Lung (tissue), 17 donors: ENCODE measurements at places on chromosomes 3 and 15. TPM values are rescaled to one million over a fixed set of nuclear protein-coding genes. Genes with fewer than 3 reads are reported as not detected.

TMEM89 gene
- polyA plus RNA-seq: not detected

- no peak for DNase-seq
- H3K27ac ChIP-seq: no peak overlapping the region
- no peak overlapping the region for H3K4me3 ChIP-seq
- H3K4me1 ChIP-seq: no peaks in the 10 kb centered on the region
- peaks cover 16% of the 10 kb centered on the region for H3K36me3 ChIP-seq
These were observed 31.1 kb downstream of the ACKR4 start for GRCh38 chr3:132628157-132628556.

- no peak overlapping the region for H3K27ac ChIP-seq
- DNase-seq: no peak
- H3K4me1 ChIP-seq: no peaks in the 10 kb centered on the region
These were observed 168.0 kb upstream of the NDN start for GRCh38 chr15:23854912-23855659.

GRCh38 chr15:59419170-59419569, 18.8 kb upstream of the FAM81A start:
- peaks cover 2% of the 10 kb centered on the region for H3K4me1 ChIP-seq
- DNase-seq: no peak
- H3K4me3 ChIP-seq: no peak overlapping the region

GRCh38 chr15:72285927-72286516, 13.7 kb upstream of the PARP6 start:
- H3K4me1 ChIP-seq: no peaks in the 10 kb centered on the region
- H3K27me3 ChIP-seq: no peaks in the 10 kb centered on the region
- DNase-seq: peak; percentile 22
- no peak overlapping the region for H3K27ac ChIP-seq
- H3K4me3 ChIP-seq: no peak overlapping the region

DNA sequence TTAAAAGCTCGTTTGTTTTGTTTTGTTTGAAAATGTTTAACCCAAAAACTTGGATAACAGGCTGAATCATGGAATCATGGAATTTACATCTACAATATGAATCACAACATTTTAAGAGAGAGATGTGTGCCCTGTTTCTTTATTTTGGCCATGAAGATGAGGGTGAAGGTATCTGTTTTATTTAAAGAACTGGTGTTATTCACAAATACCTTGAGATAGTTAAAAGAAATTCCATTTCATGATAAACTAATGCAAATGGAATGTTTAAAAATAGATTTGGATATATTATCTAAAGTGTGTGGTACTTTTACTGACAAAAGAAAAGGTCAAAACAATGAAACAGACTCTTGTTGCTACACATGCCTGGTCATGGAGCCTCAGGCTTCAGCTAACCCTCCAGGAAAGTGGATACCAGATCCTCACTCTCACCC, 486.0 kb upstream of the CFAP20DC start:
- H3K27ac ChIP-seq: no peak overlapping the region
- H3K4me3 ChIP-seq: no peak overlapping the region
- no peaks in the 10 kb centered on the region for H3K4me1 ChIP-seq
- H3K36me3 ChIP-seq: no peaks in the 10 kb centered on the region

DNA sequence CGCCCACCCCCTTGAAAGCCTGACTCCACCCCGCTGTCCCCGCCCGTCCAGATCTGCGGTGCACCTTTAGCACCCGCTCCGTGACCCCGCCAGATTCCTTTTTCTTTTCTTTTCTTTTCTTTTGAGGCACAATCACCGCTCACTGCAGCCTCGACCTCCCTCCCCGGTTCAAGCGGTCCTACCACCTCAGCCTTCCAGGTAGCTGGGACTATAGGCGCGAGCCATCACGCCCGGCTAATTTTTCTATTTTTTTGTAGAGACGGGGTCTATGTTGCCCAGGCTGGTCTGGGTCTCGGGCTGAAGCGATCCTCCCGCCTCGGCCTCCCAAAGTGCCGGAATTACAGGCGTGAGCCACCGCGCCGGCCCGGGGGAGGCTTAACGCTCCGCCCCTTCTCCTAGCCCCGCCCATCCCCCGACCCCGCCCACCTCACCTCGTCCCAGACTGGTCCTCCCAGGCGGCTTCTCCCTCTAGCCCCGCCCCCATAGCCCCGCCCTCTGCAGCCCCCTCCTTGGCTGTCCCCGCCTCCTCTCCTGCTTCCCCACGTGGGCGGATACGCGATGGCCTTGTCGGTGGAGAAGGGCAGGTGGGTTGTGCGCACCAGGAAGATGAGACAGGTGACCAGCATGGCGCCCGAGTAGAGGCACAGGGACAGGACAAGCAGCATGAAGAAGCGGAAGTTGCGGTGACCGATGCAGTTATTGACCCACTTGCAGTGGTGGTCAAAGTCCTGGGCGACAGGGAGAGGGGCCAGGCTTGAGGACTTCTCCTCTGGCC, 3.2 kb downstream of the ZDHHC19 start:
- DNase-seq: no peak
- no peak overlapping the region for H3K4me3 ChIP-seq
- H3K27me3 ChIP-seq: no peaks in the 10 kb centered on the region
- H3K27ac ChIP-seq: no peak overlapping the region
- H3K36me3 ChIP-seq: no peaks in the 10 kb centered on the region
- no peaks in the 10 kb centered on the region for H3K4me1 ChIP-seq

DNA sequence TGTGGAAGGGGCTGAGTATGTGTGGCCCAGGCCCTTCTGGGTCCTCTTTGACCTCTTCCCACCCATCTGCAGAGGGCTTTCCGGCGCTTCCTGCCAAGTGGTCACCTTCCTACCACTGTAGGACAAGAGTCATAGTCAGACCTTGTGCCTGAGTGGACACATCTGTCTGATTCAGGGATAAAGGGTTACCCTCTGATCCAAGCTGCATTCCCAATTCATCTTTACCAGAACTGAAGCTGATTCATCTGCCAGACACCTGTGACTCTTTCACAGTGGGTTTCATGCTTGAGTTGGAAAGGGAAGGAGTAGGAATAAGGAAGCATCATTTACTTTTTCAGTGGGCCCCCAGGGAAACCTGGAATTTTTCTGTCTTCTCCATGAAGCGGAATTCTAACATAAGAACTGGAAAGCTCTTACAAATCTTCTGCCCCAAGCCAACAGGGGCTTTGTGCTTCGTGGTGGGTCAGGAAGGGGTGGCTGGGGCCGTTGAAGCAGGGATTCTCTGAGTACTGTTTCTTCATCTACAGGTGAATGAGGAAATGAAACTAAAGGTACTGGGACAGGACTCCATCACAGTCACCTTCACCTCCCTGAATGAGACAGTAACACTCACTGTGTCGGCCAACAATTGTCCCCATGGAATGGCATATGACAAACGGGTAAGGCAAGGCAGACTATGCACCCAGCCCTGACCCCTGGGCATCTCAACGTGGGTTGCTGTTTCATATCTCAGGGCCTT, 46.4 kb downstream of the C3orf20 start:
- H3K4me3 ChIP-seq: no peak overlapping the region
- H3K27me3 ChIP-seq: no peaks in the 10 kb centered on the region
- H3K36me3 ChIP-seq: no peaks in the 10 kb centered on the region
- no peaks in the 10 kb centered on the region for H3K4me1 ChIP-seq

- H3K4me3 ChIP-seq: no peak overlapping the region
- no peaks in the 10 kb centered on the region for H3K4me1 ChIP-seq
- no peak overlapping the region for H3K27ac ChIP-seq
These were observed 30.8 kb downstream of the ARHGEF26 start for GRCh38 chr3:154151969-154152368.

- DNase-seq: no peak
- H3K4me3 ChIP-seq: no peak overlapping the region
- H3K27ac ChIP-seq: no peak overlapping the region
- H3K27me3 ChIP-seq: no peaks in the 10 kb centered on the region
These were observed 68.2 kb downstream of the SIDT1 start for GRCh38 chr3:113600418-113601182.

DNA sequence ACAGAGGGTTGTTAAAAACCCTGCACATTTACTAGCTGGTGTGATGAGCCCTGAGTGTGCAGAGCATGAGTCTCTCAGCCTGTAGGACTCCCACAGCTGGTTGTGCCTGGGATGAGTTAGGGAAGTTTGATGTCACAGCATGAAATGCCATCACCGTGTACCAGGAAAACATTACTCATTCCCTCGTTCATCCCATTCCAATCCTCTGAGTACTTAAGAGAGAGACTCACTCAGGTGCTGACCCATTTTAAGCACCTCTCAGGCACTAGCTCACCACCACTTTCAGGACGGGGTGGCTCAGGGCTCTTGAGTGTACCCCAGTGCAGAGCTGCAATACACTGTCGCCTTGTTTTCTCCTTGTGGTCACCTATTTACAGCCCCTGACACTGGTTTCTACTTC, 18.7 kb downstream of the MGLL start:
- no peaks in the 10 kb centered on the region for H3K4me1 ChIP-seq
- no peak for DNase-seq
- no peak overlapping the region for H3K4me3 ChIP-seq
- H3K27me3 ChIP-seq: no peaks in the 10 kb centered on the region

DNA sequence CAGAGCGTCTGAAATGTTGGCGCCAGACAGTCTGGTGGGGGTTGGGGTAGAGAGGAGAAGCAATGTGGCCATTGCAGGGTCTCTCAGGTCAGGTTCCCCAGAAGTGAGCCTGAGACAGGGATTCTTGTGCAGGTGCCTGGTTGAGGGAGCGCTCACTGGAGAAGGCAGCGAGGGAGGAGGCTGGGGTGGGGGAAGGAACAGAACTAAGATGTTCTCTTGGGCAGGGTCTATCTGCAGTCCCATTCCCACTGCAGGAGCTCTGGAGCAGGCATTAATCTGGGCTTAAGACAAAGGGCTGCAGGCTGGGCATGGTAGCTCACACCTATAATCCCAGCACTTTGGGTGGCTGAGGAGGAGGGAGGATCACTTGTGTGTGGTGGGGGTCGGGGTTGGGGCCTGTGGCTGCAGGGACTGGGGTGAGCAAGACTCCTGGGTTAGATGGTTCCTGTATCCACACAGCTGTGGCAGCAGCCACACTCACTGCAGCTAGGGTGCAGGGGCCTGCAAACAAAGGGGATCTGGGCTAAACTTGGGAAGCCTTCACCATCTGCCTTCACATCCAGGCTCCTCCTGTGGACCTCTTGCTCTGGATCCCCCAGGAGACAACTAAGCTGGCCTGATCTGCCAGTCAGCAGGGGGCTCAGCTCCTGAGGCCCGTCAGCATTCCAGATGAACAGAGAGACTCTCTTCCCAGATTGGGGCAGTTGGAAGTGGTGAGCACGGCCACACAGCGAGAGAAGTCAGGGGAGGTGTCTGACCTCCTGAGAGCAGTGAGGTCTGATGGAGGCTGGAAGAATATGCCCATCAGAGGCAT, 172.5 kb downstream of the ABHD5 start:
- H3K4me3 ChIP-seq: no peak overlapping the region
- H3K27ac ChIP-seq: no peak overlapping the region
- no peak for DNase-seq
- H3K27me3 ChIP-seq: no peaks in the 10 kb centered on the region

DNA sequence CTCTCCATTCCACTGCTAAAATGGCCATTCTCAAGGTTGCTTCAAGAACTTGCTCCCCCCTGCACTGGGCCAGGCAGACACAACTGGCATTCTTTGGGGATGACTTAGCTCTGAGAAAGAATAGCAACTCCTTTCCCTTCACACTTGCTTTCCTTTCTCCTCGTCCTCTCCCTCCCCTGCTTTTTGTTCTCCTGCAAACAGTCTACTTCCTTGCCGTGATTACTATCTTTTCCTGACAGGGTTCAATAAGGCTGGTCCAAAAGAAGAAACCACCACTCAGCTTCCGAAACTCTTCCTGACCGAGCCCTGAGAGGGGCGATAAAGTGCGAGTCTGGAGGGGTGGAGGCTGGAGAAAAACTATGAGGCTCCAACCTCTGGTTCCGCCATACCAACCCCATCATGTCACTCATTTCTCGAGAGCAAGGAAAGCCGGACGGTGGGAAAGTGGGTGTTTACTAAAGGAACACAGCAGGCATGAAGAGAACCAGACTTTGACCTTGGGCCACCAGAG, 5.0 kb downstream of the AMOTL2 start:
- H3K4me3 ChIP-seq: no peak overlapping the region
- H3K4me1 ChIP-seq: peaks cover 56% of the 10 kb centered on the region
- H3K36me3 ChIP-seq: peaks cover 57% of the 10 kb centered on the region
- DNase-seq: no peak
- no peaks in the 10 kb centered on the region for H3K27me3 ChIP-seq

- no peaks in the 10 kb centered on the region for H3K36me3 ChIP-seq
- no peak overlapping the region for H3K4me3 ChIP-seq
- H3K4me1 ChIP-seq: peaks cover 23% of the 10 kb centered on the region
- DNase-seq: no peak
These were observed 96.4 kb downstream of the FNDC3B start for GRCh38 chr3:172135820-172136219.

DNA sequence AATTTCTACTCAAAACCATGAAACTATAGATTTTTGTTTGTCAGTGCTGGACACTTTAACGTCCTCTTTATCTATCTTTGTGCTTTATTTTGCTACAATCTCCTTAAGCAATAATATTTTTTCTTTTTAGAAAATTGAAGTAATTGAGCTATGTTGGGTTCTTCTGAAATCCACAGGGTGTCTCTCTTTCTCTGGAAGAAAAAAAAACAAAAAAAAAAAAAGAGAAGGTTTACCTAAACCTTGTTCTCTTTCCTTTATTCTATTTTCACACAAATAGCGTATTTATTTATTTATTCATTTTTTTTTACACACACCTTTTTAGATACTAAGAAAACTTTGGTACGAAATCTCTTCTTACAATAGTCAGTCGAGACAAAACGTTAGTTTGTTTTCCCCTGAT, 601.0 kb downstream of the EDEM1 start:
- no peaks in the 10 kb centered on the region for H3K36me3 ChIP-seq
- H3K27ac ChIP-seq: no peak overlapping the region
- no peaks in the 10 kb centered on the region for H3K27me3 ChIP-seq
- no peaks in the 10 kb centered on the region for H3K4me1 ChIP-seq

- no peak for DNase-seq
- H3K4me1 ChIP-seq: peaks cover 8% of the 10 kb centered on the region
- H3K27me3 ChIP-seq: no peaks in the 10 kb centered on the region
- H3K27ac ChIP-seq: no peak overlapping the region
These were observed 204.7 kb upstream of the BHLHE40 start for GRCh38 chr3:4774531-4774930.

- no peaks in the 10 kb centered on the region for H3K27me3 ChIP-seq
- H3K4me1 ChIP-seq: no peaks in the 10 kb centered on the region
- no peak for DNase-seq
These were observed 731.6 kb downstream of the NAALADL2 start for GRCh38 chr3:175590745-175591144.

GRCh38 chr3:126684218-126684751, 19.8 kb upstream of the CHCHD6 start:
- H3K27ac ChIP-seq: no peak overlapping the region
- H3K27me3 ChIP-seq: no peaks in the 10 kb centered on the region
- DNase-seq: no peak
- H3K36me3 ChIP-seq: no peaks in the 10 kb centered on the region
